Activated CD4-positive, alpha-beta T cell treated with anti-CD3 and anti-CD28 coated beads, Interleukin-2, amount 50 U/mL, for 4 hours (primary cell): ENCODE measurements at places on chromosomes 1 and 21.

- DNase-seq, result no peak
Measured at GRCh38 chr1:172970186-172970585, 80.6 kb downstream of the TNFSF18 start.

DNA sequence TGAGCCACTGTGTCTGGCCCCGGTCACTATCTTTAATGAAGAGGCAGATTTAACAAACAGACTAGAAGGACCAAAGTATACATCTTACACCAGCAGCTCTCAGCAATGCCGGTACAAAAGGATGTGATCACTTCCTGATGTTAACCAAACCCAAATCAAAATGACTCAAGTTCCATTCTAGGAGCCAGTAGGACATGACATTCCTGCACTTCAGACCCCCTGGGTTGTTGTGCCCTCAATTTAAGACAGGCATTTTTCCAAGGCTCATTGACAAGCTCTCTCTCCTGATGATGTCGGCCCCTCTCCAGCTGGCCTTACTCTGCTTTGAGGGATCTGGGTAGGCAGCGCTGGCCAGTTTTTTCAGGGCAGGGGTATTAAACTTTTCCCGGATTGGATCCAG, 35.1 kb downstream of the YARS1 start:
- DNase-seq, result no peak

- DNase-seq, result no peak
Measured at GRCh38 chr1:182444497-182444896, 5.4 kb upstream of the RGSL1 start.

DNA sequence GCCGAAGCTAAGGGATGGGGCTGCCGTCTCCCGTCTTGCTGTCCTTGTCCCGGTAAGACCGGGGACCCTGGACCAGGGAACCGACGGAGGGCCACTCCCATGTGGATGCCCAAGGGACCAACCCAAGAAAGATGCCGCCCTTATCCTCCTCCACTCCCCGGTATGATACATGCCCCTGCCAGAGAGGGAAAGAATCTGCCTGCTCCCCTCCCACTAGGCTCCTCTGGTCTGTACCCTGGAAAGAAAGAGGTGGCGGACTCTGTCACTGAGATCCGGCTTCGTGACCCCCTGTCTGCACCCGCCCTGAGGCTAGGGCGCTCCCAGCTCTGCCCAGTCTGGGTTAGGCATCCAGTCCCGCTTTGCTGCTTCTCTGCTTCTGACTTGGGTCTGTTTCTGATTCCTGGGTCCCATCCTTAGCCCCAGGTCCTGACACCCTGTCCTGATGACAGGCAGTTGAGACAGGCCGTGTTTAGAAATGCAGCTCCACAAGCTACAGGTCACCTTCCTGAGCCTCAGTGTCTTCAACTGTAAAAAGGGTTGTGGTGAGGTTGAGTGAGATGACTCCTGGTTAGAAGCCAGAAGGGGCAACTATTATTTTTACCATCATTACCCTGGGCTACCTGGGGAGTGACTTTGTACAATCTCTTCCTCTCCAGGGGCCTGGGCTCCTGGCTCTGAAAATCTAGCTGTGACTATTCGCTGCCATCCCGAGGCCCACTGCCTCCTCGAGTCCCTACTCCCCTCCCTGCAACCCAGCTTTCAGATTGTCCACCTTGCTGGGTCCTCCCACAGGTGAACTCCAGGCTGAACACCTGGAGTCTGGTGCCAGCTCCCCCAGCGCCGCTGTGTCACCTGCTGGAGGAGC, 3.7 kb downstream of the MATN1 start:
- DNase-seq, result no peak

DNA sequence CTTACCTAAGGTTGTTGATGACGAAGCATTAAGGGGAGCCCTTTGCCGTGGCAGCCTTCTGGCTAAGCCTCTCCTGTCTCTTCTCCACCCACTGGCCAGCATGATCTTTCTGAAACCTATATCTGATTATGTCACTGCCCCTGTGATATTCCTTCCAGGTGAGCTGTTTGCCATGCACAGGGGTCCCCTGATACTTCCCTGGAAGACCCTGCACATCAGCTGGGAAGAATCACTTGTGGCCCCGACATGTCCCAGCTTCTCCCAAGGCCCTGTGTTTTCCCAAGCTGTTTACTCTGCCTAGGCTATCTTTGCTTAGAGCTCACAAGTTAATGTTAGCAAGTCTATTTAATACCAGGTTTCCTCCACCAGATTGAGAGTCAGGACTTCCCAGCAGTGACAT, 12.3 kb downstream of the RD3 start:
- no peak for DNase-seq
